ENCODE measurements at places on chromosomes 5 and 9. TPM values are rescaled to one million over a fixed set of nuclear protein-coding genes. Genes with fewer than 3 reads are reported as not detected.

- no peak for DNase-seq
These were observed 36.2 kb downstream of the UNC5A start for GRCh38 chr5:176846335-176847140.

GRCh38 chr5:121693864-121694263 lies 157.8 kb upstream of the FTMT start:
- DNase-seq, result no peak

GRCh38 chr5:141186897-141187512 lies at the start of gene PCDHB9:
Gene PCDHB9 (plus strand): TSS chr5:141187161. CDS start chr5:141187319, 158 bp downstream.
- DNase-seq, result no peak

DNA sequence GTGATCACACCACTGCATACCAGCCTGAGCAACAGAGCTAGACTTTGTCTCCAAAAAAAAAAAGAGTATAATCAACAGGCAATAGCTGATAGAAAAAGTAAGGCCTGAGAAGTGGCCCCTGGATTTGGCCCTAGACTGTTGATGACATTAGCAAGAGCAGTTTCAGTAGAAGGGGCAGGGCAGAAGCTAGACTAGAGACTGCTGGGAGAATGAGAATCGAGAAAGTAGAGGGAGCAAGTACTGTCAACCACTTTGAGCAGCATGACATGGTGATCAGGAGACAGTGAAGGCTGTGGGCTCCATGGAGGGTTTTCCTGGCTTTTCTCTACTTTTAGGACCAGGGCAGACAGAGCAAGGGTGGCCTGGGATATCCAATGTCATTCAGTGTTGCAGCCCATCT lies 34.9 kb upstream of the B4GALT1 start:
- no peak for DNase-seq

- DNase-seq, result no peak
These were observed 37.8 kb downstream of the MOCS2 start for GRCh38 chr5:53071738-53072137.

DNA sequence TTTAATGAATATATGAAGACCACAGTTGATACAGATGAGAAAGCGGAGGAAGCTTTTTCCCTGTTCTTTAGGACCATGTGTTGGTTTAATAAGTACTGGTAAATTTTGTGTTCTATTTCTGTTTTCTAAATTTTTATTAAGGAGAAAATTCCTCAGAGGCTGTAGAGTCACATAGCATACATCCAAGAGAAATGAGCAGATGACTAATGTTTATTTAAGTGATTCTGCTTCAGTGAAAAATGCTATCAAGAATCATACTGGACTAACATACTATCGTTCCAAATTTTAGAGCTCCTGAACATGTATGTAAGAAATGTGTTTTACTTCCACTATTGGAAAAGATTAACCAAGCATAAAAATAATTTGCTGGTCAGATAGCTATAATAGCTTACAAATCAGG lies 115.0 kb downstream of the KIAA1958 start:
- no peak for DNase-seq

- no peak for DNase-seq
These were observed 46.5 kb downstream of the SLC44A1 start for GRCh38 chr9:105290954-105291353.

Gene TMEM174
- total RNA-seq, result not detected

Gene IL7R
- 0.90 TPM for total RNA-seq

Gene IFNA2
- total RNA-seq, result not detected

Measured in Panc1 (cell line).